ENCODE measurements at places on chromosomes 6 and 20. TPM values are rescaled to one million over a fixed set of nuclear protein-coding genes. Genes with fewer than 3 reads are reported as not detected.
A peak's percentile ranks its signal among the peaks of the same experiment; 100 is the strongest.

DNA sequence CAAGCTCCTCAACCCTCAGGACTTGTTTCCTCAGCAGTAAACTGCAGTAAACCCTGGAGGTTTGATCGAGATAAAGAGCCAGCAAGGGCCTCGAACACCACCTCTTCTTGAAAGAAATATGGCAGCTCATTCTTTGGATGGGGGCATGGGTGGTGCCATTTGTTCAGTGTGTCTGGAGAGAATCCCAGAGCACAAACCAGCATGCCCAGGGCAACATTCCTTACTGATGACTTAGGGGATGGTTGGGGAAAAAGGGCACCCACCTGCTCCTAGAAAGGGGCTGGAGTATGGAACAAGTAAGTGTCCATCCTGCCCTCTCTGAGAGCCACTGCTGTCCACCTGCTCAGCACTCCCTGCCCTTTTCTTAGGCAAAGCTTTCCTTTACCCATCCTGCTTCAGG lies 31.3 kb upstream of the ZFAND3 start:
- no peak overlapping the region for H3K27ac ChIP-seq
- DNase-seq, result no peak
- H3K4me3 ChIP-seq, result no peak overlapping the region

- H3K36me3 ChIP-seq, result no peaks in the 10 kb centered on the region
- no peak for DNase-seq
- H3K4me1 ChIP-seq, result 0 out of 2 replicates have a peak, but pooled peaks cover 2% of the 10 kb centered on the region
- H3K27me3 ChIP-seq, result no peaks in the 10 kb centered on the region
These were observed 32.7 kb downstream of the LYRM2 start for GRCh38 chr6:89605861-89606260.

GRCh38 chr6:156953127-156953478 lies 175.9 kb downstream of the ARID1B start:
- H3K27me3 ChIP-seq, result no peaks in the 10 kb centered on the region
- peak overlapping the region; percentile 40 for H3K27ac ChIP-seq
- peaks cover 59% of the 10 kb centered on the region for H3K4me1 ChIP-seq
- no peak for DNase-seq

DNA sequence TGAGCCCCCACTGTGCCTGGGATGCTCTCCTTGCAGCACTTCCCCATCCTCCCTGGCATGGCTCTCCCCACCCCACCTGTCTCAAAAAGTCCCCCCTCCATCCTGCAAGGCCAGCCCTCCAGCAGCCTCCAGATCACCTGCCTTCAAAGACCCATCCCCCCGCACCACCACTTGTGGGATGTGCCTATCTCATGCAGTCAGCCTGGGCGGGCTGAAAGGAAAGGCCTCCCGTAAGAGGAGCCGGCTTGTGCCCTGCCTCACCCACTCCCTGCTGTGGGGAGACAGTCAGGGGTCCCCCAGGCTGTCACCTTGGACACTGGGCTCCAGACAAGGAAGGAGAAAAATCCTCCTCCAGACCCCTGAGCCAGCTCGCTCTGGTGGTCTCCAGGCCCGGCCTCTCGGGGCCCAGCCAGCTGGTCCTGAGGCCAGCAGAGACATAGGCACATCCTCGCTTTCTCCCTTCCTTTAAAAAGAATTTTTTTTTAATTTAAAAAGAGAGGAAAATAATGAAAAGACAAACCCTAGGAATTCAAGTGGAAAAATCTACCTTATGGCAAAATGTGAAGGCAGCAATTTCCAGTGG lies 77.3 kb downstream of the GRM4 start:
- no peaks in the 10 kb centered on the region for H3K27me3 ChIP-seq
- no peak for DNase-seq
- no peak overlapping the region for H3K27ac ChIP-seq
- H3K4me1 ChIP-seq, result peaks cover 2% of the 10 kb centered on the region
- H3K36me3 ChIP-seq, result no peaks in the 10 kb centered on the region

- H3K27ac ChIP-seq, result no peak overlapping the region
- no peaks in the 10 kb centered on the region for H3K27me3 ChIP-seq
- H3K36me3 ChIP-seq, result peaks cover 28% of the 10 kb centered on the region
- no peaks in the 10 kb centered on the region for H3K4me1 ChIP-seq
These were observed 17.2 kb downstream of the SRPK1 start for GRCh38 chr6:35903679-35904078.

DNA sequence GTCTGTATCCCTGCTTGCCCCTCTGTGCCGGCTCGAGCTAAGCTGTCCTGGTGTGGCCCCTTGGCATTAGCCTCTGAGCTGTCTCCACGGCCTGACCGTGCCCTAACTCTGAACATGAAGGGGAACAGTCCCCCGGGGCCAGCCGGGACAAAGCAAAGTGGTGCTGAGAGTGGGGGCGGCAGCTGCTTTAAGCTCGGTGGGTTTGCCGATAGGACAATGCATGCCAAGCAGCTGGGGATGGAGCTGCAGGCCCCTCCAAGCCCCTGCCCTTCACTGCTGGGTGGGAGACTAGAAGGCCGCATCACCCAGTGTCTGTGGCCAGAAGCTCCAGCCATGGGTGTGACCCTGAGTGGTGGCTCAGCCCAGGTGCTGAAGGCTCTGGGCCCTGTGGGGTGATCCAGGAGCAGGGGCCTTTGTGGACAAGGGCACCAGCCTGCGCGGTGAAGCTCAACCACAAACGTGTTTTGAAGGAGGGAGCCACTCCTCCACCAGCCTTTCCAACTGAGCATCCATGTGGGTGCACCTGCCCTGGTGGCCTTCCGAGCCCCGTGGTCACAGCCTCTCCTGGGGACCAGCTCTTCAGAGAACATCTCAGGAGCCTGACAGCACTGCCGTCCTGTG lies 242.5 kb downstream of the ERMARD start:
- DNase-seq, result no peak
- H3K27me3 ChIP-seq, result no peaks in the 10 kb centered on the region
- H3K27ac ChIP-seq, result no peak overlapping the region
- H3K4me1 ChIP-seq, result peaks cover 11% of the 10 kb centered on the region
- H3K4me3 ChIP-seq, result no peak overlapping the region

GRCh38 chr20:63532449-63532971 lies 4.7 kb downstream of the PTK6 start:
- no peak overlapping the region for H3K27ac ChIP-seq
- 0 out of 2 replicates have a peak, but pooled peaks cover 2% of the 10 kb centered on the region for H3K4me1 ChIP-seq
- no peak for DNase-seq
- no peaks in the 10 kb centered on the region for H3K27me3 ChIP-seq
- H3K36me3 ChIP-seq, result no peaks in the 10 kb centered on the region

- no peaks in the 10 kb centered on the region for H3K27me3 ChIP-seq
- H3K4me1 ChIP-seq, result no peaks in the 10 kb centered on the region
- no peak overlapping the region for H3K27ac ChIP-seq
- no peak overlapping the region for H3K4me3 ChIP-seq
- no peaks in the 10 kb centered on the region for H3K36me3 ChIP-seq
- no peak for DNase-seq
These were observed 45.9 kb upstream of the CENPW start for GRCh38 chr6:126293891-126294524.

- peaks cover 22% of the 10 kb centered on the region for H3K4me1 ChIP-seq
- no peaks in the 10 kb centered on the region for H3K36me3 ChIP-seq
- no peak overlapping the region for H3K27ac ChIP-seq
- H3K27me3 ChIP-seq, result peaks cover 4% of the 10 kb centered on the region
These were observed 81.8 kb upstream of the AGPAT4 start for GRCh38 chr6:161355696-161356095.

Gene ANKRD60
- not detected for total RNA-seq

Gene HLA-DPB1
- 23.9 TPM for total RNA-seq
